ENCODE measurements at places on chromosomes 7 and 10. TPM values are rescaled to one million over a fixed set of nuclear protein-coding genes. Genes with fewer than 3 reads are reported as not detected.

DNA sequence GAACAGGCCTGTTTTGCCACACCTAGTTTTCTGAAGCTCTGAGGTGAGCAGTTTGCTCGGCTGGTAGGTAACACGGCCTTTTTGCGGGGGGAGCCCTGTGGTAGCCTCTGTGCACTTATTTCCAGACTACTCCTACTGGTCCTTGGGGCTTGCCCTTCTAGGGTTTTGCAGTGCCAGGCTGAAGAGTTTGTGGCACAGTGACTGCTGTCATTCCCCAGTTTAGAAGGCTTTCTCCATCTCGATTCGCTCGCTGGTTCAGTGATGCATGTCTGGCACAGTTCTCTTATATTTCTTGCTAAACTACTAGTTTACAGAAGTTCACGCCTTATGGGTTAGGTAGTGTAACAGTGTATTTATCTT lies 711 bp downstream of the KIF20B start:
- DNase-seq, result no peak

DNA sequence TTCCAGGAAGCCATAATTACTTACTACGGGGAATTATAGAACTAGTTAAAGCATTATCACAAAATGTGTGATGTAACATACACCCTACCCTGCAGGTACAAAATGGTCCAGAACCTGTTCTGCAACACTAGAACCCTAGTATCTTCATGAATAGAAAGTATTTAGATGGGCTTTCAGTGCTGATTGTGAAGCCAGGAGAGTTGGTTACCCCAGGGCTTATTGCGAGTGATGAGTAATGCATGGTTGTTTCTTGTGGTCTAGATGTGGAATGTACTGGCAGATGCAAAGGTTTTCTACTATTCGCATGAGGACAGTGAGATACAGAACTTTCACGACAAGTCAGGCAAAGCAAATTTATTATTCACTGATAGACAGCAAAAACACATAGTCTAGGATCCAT lies 33.6 kb upstream of the AGR3 start:
- DNase-seq, result no peak

- DNase-seq, result no peak
These were observed 52.6 kb downstream of the TMEM209 start for GRCh38 chr7:130152493-130153210.

- no peak for DNase-seq
These were observed 103.5 kb downstream of the SND1 start for GRCh38 chr7:127755521-127755920.

DNA sequence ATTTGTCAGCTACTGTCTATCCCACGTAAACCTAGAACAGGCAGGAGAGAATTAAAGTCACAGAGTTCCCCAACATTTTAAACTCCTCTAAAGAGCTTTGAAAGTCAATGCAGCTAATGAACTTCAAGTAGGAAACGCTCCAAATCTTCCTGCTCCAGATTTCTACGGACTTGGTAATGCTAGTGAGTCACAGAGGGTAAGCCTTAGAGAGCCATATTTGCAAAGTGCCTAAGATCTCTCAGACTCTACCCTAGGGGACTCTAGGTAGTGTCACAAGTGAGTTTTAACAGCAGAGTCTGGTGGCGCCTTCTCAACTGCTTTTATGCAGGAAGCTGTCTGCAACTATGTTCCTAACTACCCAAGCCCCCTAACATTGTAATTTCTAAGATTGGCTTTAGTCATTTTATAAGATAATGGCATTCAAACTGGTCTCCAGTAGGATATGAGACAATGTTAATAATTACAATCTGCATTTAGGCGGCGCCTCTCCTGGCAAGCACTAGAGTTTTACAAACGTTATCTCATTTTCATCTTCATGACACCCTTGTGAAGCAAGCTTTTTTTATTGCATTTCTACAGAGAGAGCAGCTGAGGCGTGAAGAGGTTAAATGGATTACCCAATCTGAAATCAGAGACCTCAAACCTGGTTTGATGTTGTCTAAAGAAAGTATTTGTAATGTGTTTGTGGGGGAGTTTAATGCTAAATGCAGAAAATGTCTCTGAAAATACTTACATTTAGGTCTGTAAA lies 22.0 kb upstream of the FZD1 start:
- DNase-seq, result no peak

GRCh38 chr10:67802767-67803538 lies 35.0 kb downstream of the DNAJC12 start:
- DNase-seq, result no peak

GRCh38 chr7:151924508-151924907 lies 31.7 kb upstream of the GALNTL5 start:
- DNase-seq, result no peak

DNA sequence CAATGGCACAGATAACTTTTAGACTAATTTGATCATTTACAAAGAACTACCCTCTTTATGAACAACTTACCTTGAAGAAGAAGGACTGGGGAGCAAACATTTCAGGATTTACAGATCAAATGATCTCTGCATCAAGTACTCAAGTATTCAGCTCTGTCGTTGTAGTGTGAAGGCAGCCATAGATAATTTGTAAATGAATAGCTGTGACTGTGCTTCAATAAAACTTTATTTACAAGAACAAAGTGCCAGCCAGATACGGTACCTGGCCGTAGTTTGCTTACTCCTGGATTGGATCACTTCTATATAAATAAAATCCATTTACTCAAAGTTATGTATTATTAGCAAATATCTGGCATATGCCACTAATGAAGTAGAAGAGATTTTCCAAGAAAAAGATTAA lies 388.2 kb upstream of the SEMA3A start:
- no peak for DNase-seq

DNA sequence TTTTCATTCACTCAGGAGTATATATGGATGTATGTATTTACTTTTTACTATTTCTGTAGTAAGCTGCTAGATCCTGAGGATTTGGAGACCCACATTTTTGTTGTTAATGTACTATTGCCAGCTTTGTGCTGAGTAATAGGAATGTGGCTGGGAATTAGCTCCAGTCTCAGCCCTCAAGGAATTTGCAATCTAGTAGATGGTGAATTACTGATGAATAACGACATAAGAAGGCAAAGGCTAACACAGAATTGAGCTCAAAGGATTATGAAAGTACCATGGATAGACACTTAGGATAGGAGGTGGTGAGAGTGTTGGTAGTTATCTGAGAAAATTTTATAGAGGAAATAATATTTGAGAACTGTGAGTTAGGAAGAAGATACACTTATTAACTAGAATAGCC lies 19.9 kb downstream of the CASD1 start:
- DNase-seq, result no peak

The SPAM1 gene
- polyA plus RNA-seq, result not detected

The ZKSCAN5 gene
- polyA plus RNA-seq, result 6.7 TPM

The NME8 gene
- polyA plus RNA-seq, result not detected

The CHPF2 gene
- 23.0 TPM for polyA plus RNA-seq

The ADGRA1 gene
- polyA plus RNA-seq, result 0.03 TPM
